ENCODE measurements at places on chromosomes 2 and 18. TPM values are rescaled to one million over a fixed set of nuclear protein-coding genes. Genes with fewer than 3 reads are reported as not detected.

DNA sequence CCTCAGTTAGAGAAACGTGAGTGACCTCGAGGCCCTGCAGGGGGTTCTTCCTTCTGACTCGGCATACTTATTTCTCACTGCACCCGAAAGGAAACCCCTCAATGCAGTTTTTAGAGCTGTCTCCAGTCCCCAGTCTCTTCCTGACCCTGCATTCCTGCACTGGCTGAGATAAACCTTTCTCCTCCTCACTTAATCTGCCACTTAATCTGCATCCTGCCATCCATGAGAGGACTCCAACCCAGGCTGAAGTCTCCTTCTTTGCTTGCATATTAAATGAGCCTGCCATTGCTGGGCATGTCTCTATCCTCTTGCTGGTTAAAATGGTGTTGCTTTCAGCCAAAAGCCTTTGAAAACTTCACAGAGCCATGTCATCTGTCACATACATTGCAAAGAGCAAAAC lies 125.6 kb upstream of the GATA6 start:
- DNase-seq = no peak

DNA sequence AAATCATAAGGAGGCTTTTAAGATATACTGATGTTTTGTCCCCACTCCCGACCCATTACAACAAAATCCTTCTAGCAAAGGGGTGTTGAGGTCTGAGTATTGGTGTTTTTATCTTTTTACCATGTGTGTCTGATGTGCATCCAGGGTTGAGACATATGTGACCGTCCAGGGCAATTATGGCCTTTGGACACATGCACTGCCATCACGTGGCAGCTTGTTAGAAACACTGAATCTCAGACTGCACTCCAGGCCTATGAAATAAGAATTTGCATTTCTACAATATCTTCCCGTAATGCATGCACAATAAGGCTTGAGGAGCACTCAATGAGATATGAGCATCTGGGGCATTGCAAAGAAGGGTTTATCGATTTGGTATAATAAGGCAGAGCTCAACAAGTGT lies 235.1 kb upstream of the ZNF804A start:
- DNase-seq = no peak

RAB1A gene
- total RNA-seq = 67.6 TPM

TTN gene
- total RNA-seq = 36.8 TPM

CYBRD1 gene
- 130 TPM for total RNA-seq

- DNase-seq = no peak
Measured at GRCh38 chr18:56161566-56162260, 476.7 kb downstream of the TXNL1 start.

NYAP2 gene
- total RNA-seq = 0.14 TPM

LRRC30 gene
- not detected for total RNA-seq

DNA sequence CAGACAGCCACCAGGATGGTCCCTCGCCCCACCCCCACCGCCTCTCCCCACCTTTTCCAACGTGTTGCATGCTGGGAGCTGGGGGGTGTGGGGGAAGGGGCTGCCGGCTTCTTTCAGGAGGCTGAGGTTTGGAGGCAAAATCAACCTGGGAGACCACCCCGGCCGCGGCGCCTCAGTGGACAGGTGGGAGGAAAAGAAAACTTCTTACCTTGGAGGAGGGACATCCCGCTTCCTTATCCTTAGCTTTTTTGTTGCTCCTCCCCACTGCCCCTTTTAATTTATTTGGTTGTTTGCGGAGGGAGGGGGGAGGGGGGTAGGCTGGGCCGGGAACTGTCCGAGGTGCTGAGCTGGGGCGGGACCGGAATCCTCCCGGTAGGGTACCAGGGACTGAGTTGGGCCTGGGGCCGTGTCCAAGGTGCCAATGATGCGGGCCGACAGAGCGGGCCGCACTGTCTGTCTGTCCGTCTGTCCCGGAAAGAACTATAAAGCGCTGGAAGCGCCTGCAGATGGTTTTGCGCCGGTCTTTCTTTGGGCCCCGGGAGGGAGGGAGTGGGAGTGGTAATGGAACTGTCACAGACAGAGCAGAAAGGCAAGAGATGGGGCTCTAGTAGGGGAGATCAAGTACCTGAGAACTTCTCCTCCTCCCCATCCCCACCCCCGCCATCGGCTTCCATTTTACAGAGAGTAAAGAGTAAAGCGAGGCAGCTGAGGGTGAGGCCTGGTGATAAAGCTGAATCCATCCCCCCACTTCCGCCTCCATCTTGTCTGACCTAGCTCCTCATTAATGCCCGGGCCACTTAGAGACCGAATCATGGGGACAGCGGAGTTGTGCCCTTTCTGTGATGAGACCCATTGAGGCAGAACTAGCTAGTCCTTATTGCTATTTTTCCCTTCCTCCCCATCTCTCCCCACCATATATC lies 2.4 kb downstream of the CDK5R2 start:
- no peak for DNase-seq

DNA sequence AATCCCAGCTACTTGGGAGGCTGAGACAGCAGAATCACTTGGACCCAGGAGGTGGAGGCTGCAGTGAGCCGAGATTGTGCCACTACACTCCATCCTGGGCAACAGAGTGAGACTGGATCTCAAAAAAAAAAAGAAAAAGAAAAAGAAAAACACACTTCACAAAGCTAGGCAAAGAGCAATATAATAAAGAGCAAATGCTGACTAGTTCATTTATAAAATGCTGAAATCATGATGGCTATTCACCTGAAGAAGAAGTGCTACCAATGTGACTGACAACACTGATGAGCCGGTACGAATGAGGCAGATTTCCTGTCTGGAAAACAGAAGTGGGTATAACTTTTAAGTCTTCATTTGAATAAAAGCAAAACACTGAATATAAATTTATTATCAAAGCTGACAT lies 37.9 kb downstream of the VIL1 start:
- no peak for DNase-seq

GRCh38 chr18:63974991-63975390 lies 5.1 kb downstream of the SERPINB8 start:
- DNase-seq = no peak

DNA sequence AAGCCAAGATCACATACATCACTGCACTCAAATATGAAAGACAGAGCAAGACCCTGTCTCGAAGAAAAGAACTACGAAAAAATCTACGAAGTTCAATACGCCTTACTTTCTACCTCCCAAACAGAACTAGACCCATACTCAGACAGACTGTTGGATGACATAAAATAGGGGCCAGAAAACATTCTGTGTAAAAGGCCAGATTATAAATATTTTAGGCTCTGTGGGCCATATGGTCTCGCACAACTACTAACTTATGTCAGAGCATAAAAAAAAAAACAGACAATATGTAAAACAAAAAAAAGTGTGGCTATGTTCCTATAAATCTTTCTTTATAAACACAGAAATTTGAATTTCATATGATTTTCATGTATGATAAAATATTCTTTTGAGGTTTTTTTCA lies 40.8 kb downstream of the NBAS start:
- DNase-seq = no peak

HOXD13 gene
- 10.6 TPM for total RNA-seq

DNA sequence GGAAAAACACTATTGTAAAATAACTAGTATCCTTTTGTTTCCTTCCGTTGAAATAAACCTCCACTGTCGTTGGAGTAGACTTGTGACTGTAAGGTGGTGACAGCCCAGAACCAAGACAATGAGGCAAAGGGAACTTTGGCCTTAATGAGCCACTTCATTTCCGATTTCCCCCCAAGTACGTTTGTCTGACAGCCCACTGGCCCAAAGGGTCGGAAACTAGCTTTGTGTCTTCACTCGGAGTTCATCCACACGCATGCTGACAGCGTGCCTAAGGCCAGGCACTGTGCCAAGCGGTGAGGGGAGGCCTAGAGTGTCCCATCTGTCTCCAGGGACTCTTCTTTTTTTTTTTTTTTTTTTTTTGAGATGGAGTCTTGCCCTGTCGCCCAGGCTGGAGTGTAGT lies 21.0 kb downstream of the HJURP start:
- no peak for DNase-seq

CHN1 gene
- total RNA-seq = 7.8 TPM

ARHGEF33 gene
- total RNA-seq = 2.2 TPM

SCN7A gene
- total RNA-seq = 6.3 TPM

DNA sequence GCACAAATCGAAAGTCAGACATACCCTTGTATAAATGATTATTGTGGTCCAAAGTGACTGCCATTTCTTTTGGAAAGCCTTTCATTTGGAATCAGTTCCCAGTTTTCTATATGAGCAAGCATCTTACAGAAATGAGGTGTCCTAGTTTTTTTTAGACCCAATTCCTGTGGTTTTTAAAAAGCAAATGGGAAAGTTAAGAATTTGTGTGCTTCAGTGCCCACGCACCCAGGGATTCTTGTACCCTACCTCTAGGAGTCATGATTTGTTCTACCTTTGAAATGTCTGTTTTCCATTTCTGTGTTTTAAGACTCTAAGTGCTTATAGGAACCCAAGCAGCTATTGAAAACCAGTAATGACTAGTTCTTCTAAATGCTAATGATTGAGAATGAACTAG lies 218.1 kb downstream of the CAMKMT start:
- no peak for DNase-seq

DNA sequence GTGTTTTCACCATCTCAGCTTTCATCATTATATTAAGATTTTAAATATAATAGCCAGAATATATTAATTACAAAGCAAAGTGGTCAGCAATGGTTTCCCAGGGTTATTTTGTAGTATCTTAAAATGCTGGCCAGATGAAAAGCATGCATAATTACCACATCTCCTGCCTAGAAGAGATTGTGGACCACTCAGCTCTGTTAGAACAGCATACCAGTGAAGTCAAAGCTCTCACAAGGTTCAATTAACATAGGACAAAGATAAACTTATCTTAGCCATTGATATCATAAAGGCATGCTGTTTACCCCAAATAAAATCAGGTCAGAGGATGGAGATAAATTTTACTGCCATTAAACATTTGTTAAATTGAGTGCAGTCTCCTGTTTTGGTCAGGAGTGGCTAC lies 19.3 kb upstream of the PDE1A start:
- no peak for DNase-seq

DNA sequence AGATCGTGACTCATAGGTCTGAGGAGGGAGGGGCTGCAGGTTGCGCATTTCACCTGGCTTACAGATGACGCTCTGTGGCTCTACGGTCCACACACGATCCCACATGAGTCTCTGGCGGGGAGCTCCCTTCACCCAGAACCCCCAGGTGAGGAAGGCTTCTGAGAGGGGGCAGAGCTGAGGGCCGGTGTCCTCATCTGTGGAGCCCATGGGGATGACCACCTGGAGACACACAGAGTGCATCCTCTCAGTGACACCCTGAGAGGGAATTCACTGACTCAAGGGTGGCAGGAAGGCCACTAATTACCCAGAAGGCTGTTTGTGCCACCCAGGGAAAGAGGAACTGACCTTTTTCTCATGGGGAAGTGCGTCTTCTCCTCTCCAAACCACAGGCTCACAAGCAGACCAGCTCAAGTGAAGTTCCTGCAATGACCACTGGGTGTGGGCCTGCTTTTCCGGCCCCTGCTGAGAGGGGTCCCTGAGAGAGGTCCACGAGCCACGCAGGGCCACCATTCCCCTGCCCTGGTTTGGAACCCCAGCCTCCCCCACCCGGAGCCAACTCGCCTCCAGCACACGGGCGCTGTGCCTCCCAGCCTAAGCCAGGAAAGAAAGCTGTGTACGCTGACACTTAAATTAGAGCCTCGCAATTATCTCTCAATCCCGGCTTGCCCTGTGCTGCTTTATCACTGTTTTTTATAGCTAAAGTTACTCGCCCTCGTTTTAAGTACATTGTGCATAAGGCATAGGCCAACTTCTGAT lies 114.1 kb downstream of the BCL11A start:
- DNase-seq = no peak

- DNase-seq = no peak
Measured at GRCh38 chr18:3422905-3423304, 27.1 kb upstream of the TGIF1 start.

PTPRM gene
- total RNA-seq = 92.6 TPM

- DNase-seq = no peak
Measured at GRCh38 chr18:51091270-51091669, 61.3 kb downstream of the SMAD4 start.

GRCh38 chr18:68520406-68521075 lies 194.4 kb downstream of the TMX3 start:
- no peak for DNase-seq

CDH2 gene
- 0.41 TPM for total RNA-seq

KCNF1 gene
- not detected for total RNA-seq

- DNase-seq = no peak
Measured at GRCh38 chr18:3855966-3856365, 406.0 kb downstream of the TGIF1 start.

DNA sequence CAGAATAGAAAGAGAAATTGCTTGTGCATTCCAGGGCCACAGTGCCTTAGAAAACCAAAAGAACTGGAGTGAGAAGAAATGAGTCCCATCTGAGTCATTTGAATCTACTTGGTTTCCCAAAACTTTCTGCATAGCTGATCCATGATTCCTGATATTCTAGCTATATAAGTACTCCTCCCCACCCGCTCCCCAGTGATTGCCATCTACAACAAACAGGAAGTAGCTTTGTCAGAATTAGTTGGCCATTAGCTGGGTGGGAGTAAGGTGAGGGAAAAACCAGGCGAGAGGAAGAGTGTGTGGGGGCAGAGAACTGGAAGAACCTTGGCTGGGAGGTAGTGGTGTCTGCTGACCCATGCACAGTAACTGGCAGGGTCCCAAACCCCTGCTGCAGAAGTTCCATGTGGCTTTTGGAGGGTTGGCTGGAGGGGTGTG lies 122.1 kb downstream of the ACAA2 start:
- DNase-seq = no peak

DNA sequence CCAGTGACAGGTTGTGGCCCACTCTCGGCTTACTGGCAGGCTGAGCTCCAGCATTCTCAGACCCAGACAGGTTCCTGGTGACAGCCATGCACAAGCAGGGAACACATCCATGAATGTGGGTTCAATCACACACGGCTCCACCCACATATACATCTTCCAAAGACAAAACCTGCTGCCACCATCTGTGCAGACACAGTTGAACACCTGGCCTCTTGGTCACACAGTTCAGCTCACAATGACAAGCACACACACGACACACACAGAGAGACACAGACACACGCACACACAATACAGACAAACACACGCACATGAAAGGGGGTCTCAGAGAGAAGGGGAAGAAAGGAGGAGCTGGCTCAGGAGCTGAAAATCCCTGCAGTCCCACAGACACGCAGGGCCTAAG lies 32.1 kb upstream of the PTMA start:
- DNase-seq = no peak

GRCh38 chr18:77087393-77088141 lies 45.0 kb downstream of the MBP start:
- no peak for DNase-seq

DNA sequence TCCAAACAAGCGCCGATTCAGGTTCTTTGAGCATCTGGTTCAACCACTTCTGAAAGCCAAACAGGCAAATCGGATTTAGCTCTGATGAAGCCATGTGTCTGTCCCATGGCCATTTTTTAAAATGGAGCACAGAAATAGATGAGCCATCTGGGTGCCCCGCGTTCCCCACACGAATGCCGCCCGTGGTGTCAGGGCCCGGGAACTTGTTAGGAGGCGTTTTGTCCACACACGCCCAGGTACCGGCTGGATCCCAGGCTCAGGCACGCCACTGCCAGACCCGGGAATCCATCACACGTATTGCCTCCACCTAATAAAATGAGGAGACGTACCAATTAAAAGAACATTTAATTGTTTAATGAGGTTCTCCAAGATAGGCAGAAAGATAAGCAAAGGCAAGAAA lies 374.4 kb upstream of the SALL3 start:
- DNase-seq = no peak

GRCh38 chr2:177275040-177275742 lies 10.7 kb upstream of the NFE2L2 start:
- peak; percentile 25 for DNase-seq

Measured in prostate gland (tissue), 2 donors.